Activated gamma-delta T cell (primary cell): ENCODE measurements at places on chromosomes 13 and 19.

- DNase-seq: peak; percentile 50
These were observed at the start of gene PTPRS for GRCh38 chr19:5340637-5341447. Gene PTPRS, minus strand, starts transcription at chr19:5340812. Its CDS starts 54,672 bp downstream, at chr19:5286140.

- no peak for DNase-seq
These were observed 135.1 kb downstream of the GPC6 start for GRCh38 chr13:93361703-93362102.

- DNase-seq: no peak
These were observed 2.2 kb downstream of the NDFIP2 start for GRCh38 chr13:79483086-79483706.

DNA sequence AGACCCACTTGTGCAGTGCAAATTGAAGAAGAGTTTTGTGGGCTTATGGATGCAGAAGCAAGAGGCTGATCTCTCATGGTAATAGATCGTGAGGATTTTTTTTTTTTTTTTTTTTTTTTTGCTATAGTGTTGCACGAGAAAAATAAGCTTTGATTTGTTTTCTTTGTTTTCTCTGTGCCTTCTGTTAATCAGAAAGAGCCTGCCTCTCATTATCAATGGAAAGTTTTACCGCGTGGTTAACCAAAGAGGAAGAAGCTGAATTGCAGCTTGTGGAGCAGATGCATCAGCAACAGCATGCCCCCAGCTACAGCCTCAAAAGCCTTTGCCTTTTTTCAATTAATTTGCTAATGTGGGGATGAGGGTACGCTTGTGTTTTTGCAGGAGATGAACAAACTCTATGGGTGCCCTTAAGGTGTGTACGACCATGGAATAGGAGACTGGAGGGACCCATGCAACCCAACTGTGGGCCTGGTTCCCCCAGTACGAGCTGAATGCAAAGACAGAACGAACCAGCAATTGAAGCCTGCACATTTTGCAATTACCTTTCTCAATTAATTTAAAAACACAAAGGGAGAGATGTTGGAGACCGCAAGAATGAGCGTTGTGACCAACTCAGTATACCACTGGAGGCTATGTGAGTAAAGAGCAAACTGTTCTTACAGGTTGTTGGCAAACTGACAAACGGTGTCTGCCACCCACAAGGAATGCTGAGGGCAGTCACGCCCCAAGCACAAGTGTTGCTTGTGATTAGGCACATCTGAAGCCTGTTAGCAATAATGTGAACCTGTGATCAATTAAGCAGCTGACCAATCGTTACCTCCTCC lies 58.6 kb upstream of the SPRY2 start:
- DNase-seq: no peak

- DNase-seq: no peak
These were observed 959 bp downstream of the CHMP2A start for GRCh38 chr19:58553799-58554493.
